ENCODE measurements at places on chromosomes 7 and 10. TPM values are rescaled to one million over a fixed set of nuclear protein-coding genes. Genes with fewer than 3 reads are reported as not detected.

Gene SDK1
- 3.8 TPM for total RNA-seq

- DNase-seq = no peak
Measured at GRCh38 chr10:44379907-44380306, 5.0 kb downstream of the CXCL12 start.

GRCh38 chr7:149209518-149210269, 14.3 kb downstream of the ZNF282 start:
- DNase-seq = no peak

DNA sequence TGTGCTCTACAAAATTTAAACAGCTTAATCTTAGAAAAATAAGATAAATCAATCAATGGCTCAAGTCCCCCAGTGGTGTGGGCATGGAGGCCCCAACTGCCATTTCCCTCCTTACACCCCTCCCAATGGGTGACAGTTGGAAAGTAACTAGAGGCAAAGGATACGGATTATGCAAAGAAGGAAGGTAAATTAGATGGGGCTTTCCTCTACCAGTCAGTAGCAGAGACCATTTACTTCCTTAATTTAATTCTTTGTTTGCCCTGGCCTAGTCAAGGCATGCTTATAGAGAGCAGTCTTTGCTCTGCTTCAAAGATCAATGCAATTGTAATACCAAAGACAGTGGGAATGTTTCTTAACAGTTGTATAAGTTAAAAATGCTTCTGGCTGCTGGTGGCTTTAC, 63.3 kb upstream of the PAPSS2 start:
- DNase-seq = no peak

- DNase-seq = no peak
Measured at GRCh38 chr10:13839030-13839429, 252.3 kb downstream of the PRPF18 start.

DNA sequence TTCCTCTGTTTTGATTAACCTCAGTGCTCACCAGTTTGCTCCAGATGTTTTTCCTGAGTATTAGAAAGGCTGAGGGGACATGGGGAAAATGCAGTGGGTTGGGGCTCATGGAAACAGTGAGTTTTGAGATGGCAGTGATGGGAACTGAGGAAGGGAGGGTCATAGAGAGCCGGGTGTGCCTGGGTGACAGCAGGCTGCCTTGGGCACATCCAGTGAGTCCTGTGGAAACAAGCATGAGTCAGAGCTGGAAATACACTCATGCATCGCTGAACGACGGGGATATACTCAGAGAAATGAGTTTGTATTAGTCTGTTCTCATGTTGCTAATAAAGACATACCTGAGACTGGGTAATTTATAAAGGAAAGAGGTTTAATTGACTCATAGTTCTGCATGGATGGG, 202.2 kb downstream of the TMEM178B start:
- DNase-seq = no peak

- no peak for DNase-seq
Measured at GRCh38 chr10:80457554-80458262, 3.6 kb downstream of the TSPAN14 start.

Gene GIMAP2
- 20.1 TPM for total RNA-seq

Gene SPDYE2B
- total RNA-seq = not detected

- DNase-seq = no peak
Measured at GRCh38 chr10:62027841-62028501, 126.5 kb downstream of the ARID5B start.

Gene MRC1
- 33.8 TPM for total RNA-seq

DNA sequence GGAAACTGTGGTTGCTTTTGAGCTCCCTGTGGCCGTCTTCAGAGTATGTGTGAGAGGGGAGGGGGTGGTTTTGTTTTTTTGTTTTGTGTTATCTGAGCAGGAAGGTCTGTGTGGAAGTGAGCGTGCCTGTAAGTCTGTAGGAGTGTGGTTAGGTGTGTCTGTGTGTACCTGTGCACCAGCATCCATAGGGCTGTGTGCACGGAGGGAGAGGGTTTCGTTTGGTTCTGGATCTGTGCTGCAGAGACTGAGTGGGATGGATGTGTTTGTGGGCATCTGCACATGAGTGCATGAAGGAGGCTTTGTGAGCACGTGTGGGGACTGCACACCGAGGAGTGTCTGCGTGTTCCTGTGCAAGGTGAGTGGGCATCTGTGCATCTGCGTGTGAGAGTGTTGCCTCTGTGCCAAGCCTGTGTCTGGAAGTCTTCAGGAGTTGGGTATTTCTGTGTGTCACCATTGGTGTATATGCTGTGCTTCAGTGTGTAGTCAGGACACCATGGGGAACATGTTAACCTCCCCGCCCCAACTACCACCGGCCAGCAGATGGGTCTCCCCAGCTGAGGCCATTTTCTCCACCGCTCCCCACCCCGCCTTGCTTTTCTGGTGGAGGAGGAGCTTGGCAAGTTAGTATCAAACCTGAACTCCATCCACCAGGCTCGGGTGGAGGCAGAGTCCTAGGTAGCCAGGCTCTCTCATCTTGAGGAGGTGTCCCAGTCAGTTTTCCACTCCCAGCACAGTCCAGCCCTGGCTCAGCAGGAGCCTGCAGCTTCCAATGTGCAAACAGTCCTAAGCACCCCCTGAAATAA, 7.1 kb upstream of the TLX1 start:
- DNase-seq = no peak

Gene TRPV6
- total RNA-seq = 1.3 TPM

Gene PARD3
- 96.1 TPM for total RNA-seq

GRCh38 chr10:71292624-71293445, 26.2 kb upstream of the SLC29A3 start:
- DNase-seq = no peak

GRCh38 chr7:23893942-23894891, 184.2 kb downstream of the STK31 start:
- DNase-seq = no peak

DNA sequence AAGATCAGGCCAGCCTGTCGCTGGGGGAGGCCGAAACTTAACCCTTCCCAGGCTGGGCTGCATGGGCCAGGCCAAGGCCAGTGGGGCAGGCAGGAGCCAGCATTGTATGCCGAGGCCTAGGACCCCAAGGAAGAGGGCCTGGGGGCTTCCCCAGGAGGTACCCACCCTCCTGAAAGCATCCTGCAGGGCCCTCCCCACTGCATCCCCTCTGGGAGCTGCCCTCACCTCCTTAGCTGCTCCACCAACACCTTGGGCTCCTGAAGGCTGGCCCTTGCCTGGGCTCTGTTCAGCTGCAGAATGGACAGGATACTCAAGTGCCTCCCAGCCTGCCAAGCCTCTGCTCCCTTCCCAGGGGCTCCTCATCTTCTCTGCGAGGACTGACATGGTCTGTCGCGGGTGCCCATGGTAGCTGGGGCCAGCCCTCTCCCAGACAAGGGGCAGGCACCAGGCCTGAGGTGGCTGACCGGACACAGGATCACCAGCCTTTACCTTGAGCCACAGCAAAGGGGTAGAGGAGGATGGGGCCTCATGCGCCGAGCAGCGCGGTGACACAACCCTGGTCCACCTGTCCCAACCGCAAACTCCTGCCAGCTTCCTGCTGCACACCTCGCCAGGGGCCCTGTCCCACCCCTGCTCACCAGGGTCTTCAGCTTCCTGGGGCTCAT, 94.2 kb downstream of the MICALL2 start:
- DNase-seq = no peak

DNA sequence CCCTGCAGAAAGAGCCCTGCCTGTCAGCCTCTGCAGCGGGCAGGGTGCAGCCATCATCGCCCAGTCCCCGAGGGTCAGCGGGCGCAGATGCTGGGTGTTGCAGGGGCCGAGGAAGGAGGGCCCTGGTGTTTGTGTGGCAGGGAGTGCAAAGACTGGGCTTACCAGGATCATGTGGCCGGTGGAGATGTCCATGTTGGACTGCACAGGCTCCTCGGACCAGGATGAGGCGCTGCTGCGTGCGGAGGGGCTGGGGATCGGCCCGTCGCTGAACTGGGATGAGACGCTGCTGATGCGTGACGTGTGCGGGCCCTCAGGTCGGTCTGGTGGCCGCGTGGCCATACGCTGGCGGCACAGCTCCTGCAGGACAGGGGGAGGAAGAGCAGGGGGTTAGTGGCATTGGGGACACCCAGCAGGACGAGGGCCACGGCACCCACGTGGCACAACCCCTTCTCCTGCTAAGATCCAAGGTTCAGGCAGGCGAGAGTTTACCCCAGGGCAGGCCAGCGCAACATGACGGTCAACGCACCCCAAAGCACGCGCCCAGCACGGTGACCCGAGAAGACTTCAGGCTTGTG, 319.5 kb downstream of the DNAJB6 start:
- DNase-seq = no peak

DNA sequence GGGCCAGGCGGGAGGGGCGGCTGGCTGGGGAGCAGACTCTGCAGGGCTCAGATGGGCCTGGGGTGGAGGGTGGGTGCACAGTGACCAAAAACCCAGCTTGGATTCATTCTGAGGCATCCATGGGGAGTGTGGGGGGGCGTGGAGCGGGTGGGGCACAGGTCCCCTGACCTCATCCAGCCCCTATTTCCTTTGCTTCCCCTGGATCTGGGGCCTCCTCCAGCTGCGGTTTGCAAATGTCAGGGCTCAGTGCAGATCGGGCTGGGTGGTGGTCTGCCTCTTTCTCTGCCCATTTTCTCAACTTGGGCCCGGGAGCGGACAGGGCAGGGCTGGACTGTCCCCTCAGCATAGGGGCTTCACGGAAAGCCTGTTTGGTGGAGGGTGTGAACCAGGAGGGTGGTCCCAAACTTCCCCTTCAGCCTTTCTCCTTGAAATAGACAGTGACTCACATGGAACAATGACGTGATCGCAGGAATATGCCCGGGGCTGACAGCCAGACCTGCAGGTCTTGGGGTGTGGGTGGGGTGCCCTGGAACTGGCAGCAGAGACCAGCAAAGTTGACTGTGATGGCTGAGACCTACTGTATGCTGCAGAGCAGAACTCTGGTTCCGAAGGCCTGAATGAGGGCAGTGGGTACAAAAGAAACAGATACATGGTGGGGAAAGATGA, 72.9 kb upstream of the PODXL start:
- DNase-seq = peak; percentile 74

Gene CACNA2D1
- total RNA-seq = 39.7 TPM

Gene FOXP2
- 17.6 TPM for total RNA-seq

DNA sequence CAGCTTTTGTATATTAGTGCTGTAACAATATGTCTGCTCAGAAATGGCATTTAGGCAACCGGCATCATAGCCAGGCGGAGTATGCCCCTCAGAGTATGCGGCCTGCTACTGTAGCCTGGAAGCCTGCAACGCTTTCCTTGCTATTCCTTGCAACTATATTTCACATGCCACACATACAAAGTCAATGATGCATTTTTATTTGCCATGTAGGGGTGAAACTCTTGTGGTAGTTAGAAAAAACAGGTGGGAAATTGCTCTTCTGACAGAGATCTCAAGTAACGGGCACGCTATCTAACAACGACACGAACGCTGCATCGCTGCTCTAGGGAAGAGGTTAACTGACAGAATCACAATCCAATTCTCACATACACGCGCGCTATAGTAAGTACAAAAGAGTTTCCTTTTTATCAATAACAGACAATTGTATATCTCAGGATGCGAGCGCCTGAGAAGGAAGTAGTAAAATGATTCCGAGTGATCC, 5.9 kb downstream of the EBF3 start:
- DNase-seq = no peak

Gene CTAGE4
- 0.26 TPM for total RNA-seq

Gene SCIN
- total RNA-seq = 3.2 TPM

DNA sequence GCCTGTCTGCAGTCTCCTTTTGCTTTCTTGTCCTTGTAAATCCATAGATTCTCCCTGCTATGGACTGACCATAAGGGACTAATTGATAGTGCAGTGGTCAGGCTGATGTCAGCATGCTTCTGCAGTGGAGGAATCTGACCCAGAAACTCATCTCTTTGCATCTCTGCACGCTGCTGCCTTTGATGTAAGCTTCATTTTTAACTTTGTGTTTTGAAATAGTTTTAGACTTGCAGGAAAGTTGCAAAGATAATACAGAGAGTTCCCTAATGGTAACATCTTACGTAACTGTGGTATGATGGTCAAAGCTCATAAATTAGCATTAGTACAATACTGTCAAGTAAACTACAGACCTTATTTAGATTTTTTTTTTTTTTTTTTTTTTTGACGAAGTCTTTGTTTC, 89.6 kb downstream of the GALNT17 start:
- no peak for DNase-seq

DNA sequence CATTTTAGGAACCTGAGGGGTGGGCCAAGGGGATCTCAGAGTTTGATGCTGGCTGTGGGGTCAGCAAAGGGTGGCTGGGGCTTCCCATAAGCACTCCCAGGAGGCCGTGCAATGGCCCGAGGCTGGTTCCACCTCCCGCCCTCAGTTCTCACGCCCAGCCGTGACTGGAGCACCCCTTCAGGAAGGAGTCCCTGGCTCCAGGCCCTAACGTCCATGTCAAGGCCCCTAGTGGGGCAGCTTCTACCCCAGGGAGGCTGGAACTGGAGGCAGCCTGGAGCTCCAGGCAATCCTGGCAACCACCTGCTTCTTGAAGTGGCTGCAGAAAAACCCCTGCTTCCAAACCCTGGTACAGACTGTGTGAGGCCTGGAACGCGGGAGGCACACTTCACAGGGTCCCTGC, 165.5 kb downstream of the DIP2C start:
- DNase-seq = no peak

GRCh38 chr10:70990681-70991080, 102.3 kb upstream of the PCBD1 start:
- no peak for DNase-seq

Gene SLC35G1
- total RNA-seq = 4.8 TPM

Gene EGR2
- total RNA-seq = not detected

DNA sequence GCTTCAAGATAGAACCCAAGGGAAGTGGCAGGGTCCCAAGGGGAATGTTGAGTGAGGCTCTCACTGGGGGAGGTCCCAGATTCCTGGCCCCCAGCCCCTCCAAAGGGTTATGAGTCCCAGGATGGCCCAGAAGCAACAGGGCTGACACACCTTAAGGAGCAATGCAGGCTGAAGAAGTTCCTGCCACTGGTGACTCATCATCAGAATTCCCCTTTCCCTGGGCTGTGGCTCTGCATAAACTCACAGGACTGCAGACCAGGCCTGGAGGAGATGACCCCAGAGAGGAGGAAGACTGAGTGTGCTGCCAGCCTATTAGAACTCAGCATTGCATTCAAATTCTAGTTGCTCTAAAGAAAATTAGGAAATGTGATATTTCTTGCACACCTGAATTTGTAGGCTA, 126.7 kb downstream of the DPP6 start:
- DNase-seq = no peak

DNA sequence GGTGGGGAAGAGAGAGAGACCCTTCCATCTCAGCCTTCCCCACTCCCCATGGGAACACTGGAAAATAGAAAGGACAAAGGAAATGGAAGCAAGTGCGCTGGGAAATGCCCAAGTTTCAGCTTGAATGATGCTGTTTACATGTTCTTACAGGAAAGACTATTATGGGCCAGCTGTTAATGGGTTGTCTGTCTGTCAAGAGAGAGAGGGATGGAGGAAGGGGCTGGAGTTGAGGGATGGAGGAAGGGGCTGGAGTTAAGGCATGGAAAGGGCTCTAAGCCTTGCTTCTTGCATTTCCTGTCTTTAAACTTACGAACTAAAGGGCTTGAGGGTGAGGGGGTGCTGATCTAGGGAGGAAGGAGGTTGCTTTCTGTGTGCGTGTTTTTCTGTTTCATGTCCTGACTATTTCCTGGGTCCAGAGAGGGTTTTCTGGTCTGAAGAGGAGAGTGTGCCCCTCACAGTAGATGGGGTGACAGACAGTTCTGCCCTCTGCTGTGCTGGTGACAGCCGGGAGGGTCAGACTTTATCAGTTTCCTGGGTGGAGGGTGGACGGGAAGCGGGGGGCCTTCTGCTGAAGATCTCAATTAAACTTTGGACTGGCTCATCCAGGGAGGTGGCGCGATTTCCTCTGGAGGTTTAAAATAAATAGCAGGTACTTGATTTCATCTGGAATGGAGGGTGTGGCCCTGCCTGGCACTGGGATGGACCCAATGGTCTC, 30.5 kb downstream of the GRK5 start:
- no peak for DNase-seq

All from uterus (tissue), 4 donors.